ENCODE measurements at places on chromosomes 2 and 18.

GRCh38 chr18:59423259-59423658, 64.2 kb upstream of the LMAN1 start:
- DNase-seq: no peak

DNA sequence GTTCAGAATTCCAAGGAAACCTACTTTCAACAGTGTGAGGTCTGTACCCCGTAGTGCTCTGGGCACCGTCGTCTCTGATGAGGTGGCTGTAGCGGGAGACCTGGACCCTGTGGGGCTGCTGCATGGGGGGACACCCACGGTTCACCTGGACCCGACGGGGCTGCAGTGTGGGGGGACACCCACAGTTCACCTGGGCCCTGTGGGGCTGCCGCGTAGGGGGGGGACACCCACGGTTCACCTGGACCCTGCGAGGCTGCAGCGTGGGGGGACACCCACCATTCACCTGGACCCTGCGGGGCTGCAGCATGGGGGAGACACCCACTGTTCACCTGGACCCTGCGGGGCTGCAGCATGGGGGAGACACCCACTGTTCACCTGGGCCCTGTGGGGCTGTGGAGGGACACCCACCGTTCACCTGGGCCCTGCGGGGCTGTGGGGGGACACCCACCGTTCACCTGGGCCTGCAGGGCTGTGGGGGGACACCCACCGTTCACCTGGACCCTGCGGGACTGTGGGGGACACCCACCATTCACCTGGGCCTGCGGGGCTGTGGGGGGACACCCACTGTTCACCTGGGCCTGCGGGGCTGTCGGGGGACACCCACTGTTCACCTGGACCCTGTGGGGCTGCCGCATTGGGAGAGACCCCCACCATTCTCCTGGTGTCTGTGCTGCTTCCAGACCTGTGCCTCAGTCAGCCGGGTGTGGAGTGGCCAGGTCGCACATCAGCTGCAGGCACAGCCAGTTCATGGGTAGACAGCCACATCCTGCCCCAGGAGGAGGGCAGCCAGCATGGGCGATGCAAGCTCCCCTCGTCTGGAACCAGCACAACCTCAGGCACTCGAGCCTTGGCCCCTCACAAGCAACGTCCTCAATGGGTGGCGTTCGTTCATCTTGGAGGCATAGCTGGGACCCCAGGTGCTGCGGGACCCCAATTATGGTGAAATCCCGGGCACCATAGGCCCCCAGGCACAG, 114.5 kb downstream of the TMEM18 start:
- DNase-seq: no peak

- DNase-seq: no peak
Observed at GRCh38 chr18:56152551-56153310, 485.7 kb downstream of the TXNL1 start.

DNA sequence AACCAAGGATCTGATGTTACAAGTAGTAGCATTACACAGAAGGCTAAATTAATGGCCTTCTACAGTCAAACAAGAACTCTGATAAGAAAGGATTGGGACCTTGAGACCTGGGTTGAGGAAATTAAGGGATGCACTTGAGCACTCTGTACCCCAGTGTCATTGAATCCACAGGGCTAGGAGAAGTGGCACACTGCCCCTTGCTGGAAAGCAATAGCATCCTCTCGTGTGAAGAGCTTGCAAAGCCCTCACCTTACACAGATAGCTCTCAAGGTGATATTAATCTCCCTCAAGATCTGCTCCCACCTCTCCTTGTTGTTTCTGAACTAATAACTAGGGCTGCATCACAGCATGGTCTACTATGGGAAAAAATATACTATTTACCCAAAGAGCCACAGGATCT, 26.5 kb upstream of the CHST9 start:
- DNase-seq: no peak

GRCh38 chr2:139045524-139045923, 265.3 kb upstream of the NXPH2 start:
- no peak for DNase-seq

- no peak for DNase-seq
Observed at GRCh38 chr2:6325616-6326015, 540.1 kb downstream of the CMPK2 start.

- DNase-seq: no peak
Observed at GRCh38 chr2:236628981-236629605, 59.5 kb downstream of the ACKR3 start.

GRCh38 chr2:1701020-1701419, 43.3 kb downstream of the PXDN start:
- DNase-seq: no peak

DNA sequence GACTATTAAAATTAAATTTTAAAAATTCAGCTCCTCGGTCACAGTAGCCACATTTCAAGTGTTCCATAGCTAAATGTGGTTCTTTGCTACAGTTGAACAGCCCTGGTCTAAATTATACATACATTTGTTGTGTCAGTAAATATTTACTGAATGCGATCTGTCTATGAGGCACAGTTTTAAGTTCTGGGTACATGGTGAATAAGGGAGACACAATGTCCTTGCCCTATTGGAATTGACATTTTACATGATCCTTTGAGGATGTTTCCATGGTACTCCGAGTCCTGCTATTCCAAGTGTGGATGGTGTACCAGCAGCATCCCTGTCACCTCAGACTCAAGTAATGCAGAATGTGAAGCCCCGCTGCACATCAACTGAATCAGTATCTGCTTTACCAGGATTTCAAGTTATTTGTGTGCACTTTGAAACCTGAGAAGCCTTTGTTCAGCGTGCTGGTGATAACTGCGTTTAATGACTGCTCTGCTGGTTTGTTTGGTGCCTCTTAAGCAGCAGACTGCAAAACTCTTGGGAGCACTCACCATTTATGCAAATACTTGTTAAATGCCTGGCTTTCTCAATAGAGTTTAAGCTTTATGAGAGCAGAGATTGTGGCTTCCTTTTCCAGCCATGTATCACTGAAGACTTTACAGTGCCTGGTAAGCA, 1.5 kb downstream of the GALNT1 start:
- no peak for DNase-seq

- no peak for DNase-seq
Observed at GRCh38 chr18:49961271-49961670, 147.9 kb upstream of the ACAA2 start.

DNA sequence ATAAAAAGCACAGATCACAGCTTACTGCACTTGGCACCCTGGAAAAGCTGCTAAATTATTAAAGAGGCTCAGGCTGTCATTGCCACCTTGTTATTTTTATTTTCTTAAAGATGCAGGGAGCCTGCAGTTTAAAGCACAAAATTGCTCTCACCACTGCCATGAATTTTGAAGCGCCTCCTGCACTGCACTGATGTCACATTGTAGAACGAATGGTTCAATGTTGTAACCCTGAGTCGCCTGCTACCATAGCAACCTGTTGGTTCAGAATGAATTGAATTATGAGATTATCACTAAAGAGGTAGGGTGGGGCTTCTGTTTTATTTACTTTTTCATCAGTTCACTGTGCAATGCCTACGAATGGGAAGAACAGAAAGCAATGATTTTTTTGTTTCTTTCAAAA, 16.5 kb downstream of the SCG2 start:
- DNase-seq: no peak
